NCI-H510A (cell line): ENCODE measurements at places on chromosomes 3 and 15.
A peak's percentile ranks its signal among the peaks of the same experiment; 100 is the strongest.

GRCh38 chr15:31262143-31262530, 64.5 kb upstream of the KLF13 start:
- no peak for DNase-seq

DNA sequence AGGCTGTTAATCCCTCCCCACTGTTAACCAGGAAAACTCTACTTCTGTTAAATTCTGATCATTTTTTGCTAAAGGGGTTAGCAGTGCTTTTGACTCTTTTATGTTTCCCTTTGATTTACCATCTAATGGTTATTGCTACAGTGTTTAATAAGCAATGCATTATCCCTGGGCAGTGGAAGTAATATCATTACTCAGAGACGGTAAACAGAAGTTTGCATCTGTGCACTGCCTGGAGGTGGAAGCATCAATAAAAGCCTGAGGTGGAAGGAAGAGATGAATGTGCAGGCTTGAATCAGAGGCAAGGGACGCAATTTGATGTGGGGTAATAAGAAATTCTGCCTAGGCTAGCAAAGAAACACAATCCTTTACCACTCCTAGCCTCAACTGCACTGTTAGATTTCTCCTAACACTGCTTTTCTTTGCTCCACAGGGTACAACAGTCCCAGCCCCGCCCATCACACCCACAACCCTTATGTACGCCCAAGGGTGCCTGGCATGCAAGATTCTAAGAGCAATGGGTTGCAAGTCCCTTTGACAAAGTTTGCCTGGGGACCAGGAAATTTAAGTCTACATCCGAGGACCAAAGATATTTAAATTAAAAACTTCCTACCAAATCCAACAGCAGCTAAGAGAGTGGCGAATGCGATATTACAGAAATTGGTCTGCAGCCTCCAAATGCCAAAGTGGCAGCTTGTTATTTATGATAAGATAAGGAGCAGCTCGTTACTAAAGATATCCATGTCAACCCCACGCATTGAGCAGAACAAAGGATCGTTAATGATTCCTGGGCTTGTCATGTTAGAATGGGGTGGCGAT, 261.4 kb downstream of the FHIT start:
- no peak for DNase-seq

DNA sequence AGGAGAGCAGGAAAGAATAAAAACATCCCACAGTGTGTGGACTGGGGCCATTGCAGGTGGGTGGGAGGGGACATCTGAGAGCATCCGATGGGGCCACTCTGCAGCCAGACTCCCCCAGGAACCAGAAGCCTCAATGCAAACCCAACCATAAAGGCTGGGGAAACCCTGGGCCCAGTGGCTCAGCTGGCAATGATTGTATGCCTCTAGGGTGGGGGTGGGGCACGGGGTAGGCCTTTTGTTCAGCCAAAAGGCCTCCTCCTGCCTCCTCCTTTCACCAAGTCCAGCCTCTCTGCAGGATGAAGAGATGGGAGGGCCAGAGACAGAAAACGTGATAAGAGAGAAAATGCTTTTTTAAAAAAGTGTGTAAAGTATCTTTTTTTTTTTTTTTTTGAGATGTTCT, 45.5 kb upstream of the HERC1 start:
- DNase-seq, result no peak

DNA sequence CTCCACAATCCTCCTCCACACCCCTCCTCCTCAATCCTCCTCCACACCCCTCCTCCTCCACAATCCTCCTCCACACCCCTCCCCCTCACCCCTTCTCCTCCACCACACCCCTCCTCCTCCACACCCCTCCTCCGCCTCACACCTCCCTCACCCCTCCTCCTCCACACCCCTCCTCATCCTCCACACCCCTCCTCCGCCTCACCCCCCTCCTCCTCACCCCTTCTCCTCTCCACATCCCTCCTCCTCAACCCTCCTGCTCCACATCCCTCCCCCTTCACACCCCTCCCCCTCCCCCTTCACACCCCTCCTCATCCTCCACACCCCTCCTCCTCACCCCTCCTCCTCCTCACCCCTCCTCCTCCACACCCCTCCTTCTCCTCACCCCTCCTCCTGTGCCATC, 69.8 kb upstream of the BLM start:
- no peak for DNase-seq

DNA sequence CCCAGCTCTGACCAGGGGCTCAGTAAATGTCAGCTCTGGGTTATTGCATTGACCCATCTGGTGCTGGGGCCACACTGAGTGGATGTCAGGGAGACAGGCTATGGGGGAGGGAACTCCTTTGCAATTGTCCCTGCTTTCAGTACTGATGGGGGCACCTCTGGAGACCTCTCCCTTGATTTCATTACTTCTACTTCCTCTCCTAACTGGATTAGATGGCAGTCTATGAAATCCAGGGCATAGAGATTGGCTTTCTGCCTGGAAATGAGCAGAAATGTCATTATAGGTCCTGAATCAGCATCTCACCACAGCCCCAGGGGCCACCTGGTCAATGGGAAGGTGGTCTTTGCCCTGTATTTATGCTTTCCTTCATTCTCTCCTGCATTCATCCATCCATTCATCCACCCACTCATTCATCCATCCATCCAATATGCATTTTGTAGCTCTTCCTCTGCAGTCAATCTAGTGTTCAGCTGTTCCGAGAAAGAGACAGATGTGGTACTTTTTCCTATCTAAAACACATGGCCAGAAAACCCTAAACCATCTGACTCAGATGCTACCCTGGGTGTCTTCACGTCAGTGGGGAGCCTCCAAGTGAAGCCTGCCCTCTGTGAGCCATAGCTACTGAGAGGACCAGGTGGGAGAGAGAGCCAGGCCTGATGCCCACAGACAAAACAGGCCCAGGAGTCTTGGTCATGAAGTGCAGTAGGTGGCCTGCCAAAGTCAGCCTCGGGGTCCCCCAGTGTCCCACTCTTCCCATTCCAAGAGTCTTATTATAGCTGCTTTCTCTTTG, 57.1 kb downstream of the CCDC33 start:
- no peak for DNase-seq

GRCh38 chr3:11718637-11719405, 75.1 kb upstream of the VGLL4 start:
- DNase-seq, result no peak

DNA sequence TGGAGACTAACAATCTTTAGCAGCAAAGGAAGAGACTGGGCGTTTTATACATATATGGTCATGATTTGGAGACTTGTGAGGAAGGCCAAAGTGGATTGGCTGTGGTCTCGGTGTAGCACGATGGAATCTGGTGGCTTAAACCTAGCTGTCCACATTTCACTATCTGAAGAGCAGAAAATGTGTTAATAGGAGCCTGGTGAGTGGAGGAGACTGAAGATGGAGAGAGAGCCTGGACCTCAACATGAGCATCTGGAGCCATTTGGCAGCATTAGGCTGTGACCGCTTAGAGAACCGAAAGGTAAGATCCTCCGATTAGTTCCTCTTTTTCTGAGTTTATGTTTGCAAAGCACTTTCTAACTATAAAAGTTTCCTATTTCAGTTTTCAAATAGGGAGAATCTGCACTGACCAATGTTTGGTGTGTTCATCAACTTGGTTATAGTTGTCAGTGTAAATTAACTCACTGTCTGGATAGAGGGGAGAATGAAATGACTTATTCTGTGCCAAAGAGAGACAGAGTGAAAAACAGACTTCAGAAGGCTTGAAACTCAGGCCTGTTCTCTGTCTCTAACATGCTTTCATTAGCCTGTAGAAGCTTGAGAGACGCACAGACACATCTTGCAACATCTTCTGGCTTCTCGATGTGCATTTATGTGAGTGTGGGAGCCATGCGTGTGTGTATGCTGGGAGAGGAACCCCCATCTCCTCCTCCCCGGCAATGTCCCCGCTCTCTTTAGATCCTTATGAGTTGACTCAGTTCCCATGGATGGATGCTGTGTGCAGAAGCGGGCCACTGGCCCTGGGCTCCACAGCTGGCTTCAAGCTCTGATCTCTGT, 244.7 kb upstream of the TBL1XR1 start:
- DNase-seq, result no peak

DNA sequence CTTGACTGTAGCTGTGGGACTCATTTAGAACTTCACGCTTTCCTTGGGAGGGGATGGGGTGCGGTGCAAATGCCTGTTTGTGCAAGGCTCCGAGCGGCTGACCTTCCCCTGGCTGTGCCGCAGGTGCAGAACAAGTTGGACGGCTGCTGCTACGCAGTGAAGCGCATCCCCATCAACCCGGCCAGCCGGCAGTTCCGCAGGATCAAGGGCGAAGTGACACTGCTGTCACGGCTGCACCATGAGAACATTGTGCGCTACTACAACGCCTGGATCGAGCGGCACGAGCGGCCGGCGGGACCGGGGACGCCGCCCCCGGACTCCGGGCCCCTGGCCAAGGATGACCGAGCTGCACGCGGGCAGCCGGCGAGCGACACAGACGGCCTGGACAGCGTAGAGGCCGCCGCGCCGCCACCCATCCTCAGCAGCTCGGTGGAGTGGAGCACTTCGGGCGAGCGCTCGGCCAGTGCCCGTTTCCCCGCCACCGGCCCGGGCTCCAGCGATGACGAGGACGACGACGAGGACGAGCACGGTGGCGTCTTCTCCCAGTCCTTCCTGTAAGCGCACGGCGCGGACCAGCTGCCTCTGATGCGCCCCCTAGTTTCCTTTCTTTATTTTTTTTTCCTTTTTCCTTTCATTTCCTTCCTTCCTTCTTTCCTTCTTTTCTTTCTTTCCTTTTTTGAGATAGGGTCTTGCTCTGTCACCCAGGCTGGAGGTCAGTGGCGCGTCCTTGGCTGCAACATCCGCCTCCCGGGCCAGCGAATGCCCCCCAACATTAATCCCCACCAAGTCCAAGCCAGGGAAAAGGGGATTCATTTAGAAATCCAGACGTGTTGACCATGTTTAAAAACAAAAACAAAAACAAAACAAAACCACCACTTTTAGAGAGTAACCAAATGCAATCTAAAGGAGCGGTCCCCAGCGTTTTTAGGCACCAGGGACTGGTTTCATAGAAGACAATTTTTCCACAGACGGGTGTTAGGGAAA, 42.7 kb downstream of the EIF2AK4 start:
- DNase-seq, result peak; percentile 64

DNA sequence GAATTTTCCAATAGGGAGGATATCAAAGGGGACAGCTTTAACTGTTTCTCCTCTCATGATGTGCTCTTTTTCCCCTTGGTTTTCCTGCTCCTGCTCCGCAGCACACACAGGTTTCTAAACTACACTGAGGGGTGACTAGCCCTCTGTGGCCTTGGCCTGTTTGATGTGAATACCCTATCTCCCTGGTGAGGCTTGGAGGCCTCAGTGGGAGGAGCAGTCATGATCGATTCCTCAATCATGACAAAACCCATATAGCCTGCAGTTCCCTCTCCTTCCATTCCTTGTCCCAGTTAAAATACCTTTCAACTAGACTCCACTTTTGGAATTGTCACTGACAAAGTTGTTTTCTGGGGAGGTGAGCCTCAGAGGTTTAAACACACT, 24.0 kb upstream of the USP3 start:
- no peak for DNase-seq

DNA sequence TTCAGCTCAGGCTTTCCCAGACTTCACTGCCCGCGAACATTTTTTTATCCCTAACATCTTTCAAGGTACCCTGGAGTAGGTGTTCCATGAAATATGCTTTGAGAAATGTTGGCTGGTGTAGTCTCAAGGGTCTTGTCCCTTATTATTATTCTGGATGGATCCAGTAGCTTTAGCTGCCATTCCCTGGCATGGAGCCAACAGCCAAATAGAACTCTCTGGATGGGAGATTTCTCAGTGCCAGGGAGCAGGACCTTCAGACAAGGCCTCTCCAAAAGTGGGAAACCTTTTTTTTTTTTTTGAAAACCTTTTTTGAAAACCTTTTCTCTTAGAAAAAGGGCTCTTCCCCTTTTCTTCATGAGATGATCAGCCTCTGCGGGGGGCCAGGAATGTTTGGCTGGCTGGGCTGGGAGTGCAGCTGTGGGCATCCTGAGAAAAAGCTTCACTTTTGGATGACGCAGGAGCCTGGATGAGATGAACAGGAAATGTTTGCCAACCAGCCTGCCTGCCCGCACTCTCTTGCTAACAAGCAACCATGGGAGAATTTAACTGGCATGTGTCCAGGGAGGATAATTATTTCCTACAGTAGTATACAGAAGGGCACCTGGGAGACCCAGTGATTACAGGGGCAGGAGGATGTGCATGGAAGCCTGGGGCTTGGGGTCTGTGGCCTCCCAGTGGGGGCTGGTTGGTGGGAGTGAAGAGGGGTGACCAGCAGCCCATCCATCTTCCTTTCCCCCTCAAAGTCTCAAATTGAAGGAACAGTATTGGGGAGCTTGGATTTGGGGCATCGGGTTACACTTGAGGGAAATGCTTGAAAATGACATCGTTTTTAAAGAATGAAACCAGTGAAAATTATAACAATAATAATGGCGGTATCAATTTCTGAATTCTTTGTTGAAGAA, 109.1 kb upstream of the LRIG1 start:
- peak; percentile 83 for DNase-seq

- no peak for DNase-seq
Observed at GRCh38 chr3:115162759-115163158, 15.7 kb upstream of the ZBTB20 start.

DNA sequence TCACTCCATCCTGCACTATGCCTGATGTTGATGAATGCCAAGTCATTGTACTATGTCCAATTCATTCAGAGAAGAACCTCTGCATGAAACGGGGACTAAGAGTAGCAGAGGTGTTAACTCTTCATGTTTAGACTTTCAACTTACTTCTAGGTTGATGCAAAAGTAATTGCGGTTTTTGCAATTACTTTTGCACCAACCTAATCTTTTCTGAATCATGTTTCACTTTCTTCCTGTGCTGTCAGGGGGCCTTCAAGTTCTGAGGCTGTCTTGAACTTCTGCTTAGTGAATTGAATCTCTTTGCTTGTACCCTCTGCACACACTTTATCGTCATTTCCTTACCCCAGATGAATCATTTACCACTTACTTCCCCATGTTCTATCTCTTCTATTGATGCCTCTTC, 636.2 kb downstream of the NAALADL2 start:
- no peak for DNase-seq

DNA sequence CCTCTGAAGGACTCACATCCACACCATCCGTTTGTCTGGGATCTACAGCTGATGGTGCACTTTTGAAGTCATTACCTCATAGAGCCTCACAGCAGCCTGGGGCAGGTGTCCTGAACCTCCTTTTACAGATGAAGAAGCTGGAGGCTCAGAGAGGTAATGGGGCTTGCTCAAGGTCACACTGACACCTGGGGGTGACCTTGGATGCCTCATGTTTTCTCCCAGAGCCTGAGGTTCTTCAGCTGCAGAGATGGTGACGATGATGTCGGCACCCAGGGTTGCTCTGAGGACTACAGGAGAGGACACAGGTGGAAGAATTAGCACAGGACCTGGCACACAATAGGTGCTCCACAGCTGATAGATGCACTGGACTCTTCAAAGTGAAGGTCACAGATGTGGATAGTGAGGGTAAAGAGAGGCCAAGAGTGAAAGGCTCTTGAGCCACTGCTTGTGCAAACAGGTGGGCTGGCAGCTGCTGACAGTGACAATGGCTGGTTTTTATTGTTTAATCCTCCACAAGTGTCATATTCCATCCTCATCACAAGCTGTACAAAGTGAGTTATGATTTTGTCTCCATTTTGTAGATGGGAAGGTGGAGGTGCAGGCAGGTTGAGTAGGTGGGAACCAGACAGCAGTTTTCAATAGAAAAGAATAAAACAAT, 17.4 kb upstream of the ATP2B2 start:
- peak; percentile 36 for DNase-seq
